Sigmoid colon (tissue), 7 donors: ENCODE measurements at places on chromosomes 11 and 22. TPM values are rescaled to one million over a fixed set of nuclear protein-coding genes. Genes with fewer than 3 reads are reported as not detected.
A peak's percentile ranks its signal among the peaks of the same experiment; 100 is the strongest.

GNAZ gene
- total RNA-seq, result 22.8 TPM

SPCS2 gene
- total RNA-seq, result 42.8 TPM

LRRC74B gene
- total RNA-seq, result not detected

SCGB1A1 gene
- not detected for total RNA-seq

CD3G gene
- 0.66 TPM for total RNA-seq

OR11H1 gene
- not detected for total RNA-seq

MYOD1 gene
- total RNA-seq, result not detected

KCTD14 gene
- 2.5 TPM for total RNA-seq

HIC2 gene
- total RNA-seq, result 2.1 TPM

TIMP3 gene
- total RNA-seq, result 280 TPM

SOX10 gene
- total RNA-seq, result 3.8 TPM

DNA sequence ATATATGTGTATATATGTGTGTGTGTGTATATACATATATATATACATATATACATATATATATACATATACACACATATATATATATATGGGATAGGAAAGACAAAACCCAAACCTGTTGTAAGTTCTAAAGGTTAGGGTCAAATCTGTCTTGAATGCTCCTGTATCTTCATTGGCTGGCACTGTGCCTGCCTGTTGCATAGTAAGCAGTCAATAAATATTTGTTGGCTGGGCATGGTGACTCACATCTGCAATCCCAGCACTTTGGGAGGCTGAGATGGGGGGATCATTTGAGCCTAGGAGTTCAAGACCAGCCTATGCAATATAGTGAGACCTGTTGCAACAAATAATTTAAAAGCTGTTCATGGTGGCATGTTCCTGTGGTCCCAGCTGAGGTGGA lies 205.4 kb downstream of the DBX1 start:
- H3K4me3 ChIP-seq, result no peak overlapping the region
- peaks cover 59% of the 10 kb centered on the region for H3K4me1 ChIP-seq
- no peak for DNase-seq
- H3K36me3 ChIP-seq, result peaks cover 22% of the 10 kb centered on the region

- no peak overlapping the region for H3K27ac ChIP-seq
- no peaks in the 10 kb centered on the region for H3K27me3 ChIP-seq
- H3K4me1 ChIP-seq, result no peaks in the 10 kb centered on the region
- H3K4me3 ChIP-seq, result no peak overlapping the region
- no peak for DNase-seq
Observed at GRCh38 chr11:121117788-121118187, 16.7 kb downstream of the TECTA start.

DNA sequence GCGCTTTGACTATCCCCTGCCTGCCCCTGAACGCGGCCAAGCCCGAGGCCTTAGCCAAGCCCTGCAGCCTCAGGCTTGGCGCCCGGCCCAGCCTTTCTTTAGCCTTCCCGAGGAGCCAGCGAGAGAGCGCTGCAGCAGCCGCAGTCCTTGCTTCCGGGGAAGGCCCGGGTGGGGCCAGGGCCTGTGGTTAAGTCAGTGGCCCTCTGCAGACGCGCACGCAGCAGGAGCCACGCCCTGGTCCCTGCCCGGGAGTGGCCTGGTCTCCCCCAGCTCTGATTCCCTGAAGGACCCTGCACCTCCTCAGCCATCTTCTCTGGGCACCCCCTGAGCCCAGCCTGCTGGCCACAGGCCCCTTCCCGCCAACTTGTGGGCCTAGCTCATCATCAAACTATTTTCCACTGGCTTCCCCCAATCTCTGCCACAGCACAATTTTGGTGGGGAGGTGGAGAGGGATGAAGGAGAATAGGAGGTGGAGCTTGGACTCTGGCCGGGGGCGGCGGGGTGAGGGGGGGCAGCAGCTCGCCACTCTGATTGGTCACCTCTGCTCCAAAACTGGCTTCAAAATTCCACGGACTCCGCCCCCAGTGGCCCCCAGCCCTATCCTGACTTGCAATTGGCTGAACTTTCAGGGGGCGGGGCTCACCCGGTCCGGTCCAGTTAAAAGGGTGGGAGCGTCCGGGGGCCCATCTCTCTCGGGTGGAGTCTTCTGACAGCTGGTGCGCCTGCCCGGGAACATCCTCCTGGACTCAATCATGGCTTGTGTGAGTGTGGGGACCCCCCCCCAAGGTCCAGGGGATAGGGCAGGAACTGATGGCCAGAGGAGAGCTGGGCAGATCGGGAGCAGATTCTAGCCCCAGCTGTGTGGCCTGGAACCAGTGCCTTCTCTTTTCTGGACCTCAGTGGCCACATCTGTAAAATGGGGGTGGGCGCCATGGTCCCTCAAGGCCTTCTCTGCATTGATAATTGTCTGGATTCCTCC lies at the start of gene LGALS1:
TSS of gene LGALS1 (plus strand) at position 686 of the 979 bp plus-strand sequence. CDS start at position 753, 67 bp downstream.
- peak; percentile 99 for DNase-seq
- peak within 1 kb of the TSS; percentile 67 for H3K4me3 ChIP-seq
- peak within 1 kb of the TSS; percentile 99 for H3K27ac ChIP-seq
- H3K36me3 ChIP-seq, result no peaks in the 10 kb centered on the region
- no peaks in the 10 kb centered on the region for H3K27me3 ChIP-seq

GRCh38 chr11:109818290-109818689 lies 274.9 kb upstream of the ZC3H12C start:
- DNase-seq, result no peak
- H3K4me3 ChIP-seq, result no peak overlapping the region
- H3K27ac ChIP-seq, result no peak overlapping the region
- no peaks in the 10 kb centered on the region for H3K4me1 ChIP-seq
- no peaks in the 10 kb centered on the region for H3K27me3 ChIP-seq

- H3K4me1 ChIP-seq, result peaks cover 18% of the 10 kb centered on the region
- H3K36me3 ChIP-seq, result no peaks in the 10 kb centered on the region
- no peak overlapping the region for H3K27ac ChIP-seq
Observed at GRCh38 chr11:35623621-35624168, 5.4 kb downstream of the FJX1 start.

- no peaks in the 10 kb centered on the region for H3K27me3 ChIP-seq
- H3K36me3 ChIP-seq, result no peaks in the 10 kb centered on the region
- no peak overlapping the region for H3K27ac ChIP-seq
Observed at GRCh38 chr11:67445515-67445914, 2.2 kb upstream of the CORO1B start.

GRCh38 chr11:15630896-15631295 lies 516.2 kb downstream of the INSC start:
- H3K4me3 ChIP-seq, result no peak overlapping the region
- H3K36me3 ChIP-seq, result no peaks in the 10 kb centered on the region
- no peaks in the 10 kb centered on the region for H3K4me1 ChIP-seq
- H3K27me3 ChIP-seq, result peaks cover 15% of the 10 kb centered on the region
- no peak overlapping the region for H3K27ac ChIP-seq

DNA sequence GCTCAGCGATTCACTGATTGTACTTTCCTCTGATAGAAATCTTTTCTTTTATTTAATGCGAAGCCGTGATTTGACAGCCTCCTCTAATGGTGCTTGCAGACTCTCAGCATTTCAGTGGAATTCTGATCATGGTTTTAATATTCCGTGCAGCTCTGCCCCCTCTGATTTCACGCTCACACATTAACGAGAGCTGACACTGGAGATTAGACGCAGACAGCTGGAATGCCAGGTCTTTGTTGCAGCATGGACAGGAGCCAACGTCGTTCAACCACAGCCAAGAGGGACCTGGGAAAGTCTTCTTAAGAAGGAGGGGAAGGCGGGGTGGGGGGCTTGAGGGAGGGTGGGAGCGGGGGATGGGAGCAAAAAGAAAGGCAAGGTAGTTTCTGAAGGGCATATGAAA lies 186.4 kb downstream of the BLID start:
- no peak for DNase-seq
- H3K27me3 ChIP-seq, result no peaks in the 10 kb centered on the region
- H3K4me3 ChIP-seq, result peak overlapping the region; percentile 38
- H3K27ac ChIP-seq, result peak overlapping the region; percentile 28

DNA sequence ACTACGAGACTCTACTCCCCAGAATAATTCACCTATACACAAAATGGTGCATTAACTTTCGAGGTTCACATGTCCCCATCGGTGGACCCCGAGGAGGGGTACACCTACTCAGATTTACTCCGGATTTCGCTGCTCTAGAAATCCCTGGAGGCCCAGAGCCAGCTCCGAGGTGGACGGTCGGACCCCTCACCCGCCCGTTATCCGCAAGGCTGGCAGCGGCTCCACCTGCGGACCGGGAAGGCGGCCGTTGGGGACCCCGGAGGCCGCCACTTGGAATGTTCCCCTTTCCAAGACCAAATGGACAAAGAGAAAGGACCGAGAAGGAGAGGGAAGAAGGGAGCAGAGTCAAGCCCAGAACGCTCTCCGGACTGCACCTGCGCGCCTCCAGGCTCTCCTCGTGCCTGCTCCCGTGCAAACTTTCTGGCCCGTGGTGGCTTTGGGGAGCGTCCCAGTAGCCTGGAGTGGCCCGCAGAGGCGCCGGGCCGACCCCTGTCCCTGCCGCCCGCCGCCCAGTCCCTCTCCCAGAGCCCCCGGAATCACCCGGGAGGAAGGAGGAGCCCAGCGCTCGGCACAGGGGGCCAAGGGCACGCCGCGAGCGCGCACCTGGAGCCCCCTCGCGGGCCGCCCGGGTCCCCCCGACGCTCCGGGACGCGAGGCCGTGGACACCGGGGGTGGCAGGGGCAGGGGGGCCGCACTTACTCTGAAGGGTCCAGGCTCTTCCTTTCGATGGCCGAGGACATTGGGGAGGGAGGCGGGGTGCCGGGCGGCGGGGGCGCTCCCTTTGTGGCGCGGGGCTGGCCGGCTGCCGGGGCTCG lies 23.0 kb downstream of the LMO2 start:
- peak overlapping the region; percentile 30 for H3K4me3 ChIP-seq
- peaks cover 22% of the 10 kb centered on the region for H3K4me1 ChIP-seq
- no peaks in the 10 kb centered on the region for H3K36me3 ChIP-seq

DNA sequence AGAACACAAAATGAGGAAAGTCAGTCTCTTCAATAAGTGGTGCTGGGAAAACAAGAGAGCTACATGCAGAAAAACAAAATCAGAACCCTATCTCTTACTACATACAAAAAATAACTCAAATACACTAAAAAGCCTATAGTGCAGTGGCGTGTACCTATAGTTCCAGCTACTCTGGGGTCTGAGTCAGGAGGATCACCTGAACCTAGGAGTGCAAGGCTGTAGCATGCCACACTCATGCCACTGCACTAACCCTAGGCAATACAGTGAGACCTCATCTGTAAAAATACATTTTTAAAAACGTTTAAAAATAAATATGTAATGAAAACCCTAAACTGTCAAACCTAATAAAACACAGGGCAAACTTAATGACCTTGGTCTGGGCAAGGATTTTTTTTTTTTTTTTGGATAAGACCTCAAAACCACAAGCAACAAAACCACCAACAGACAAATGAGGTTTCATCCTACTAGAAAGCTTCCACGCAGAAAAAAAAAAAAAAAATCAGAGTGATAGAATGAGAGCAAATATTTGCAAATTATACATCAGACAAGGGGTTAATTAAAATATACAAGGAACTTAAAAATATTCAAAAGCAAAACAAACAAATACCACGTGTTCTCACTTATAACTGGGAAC lies 35.2 kb downstream of the XKR3 start:
- H3K4me3 ChIP-seq, result no peak overlapping the region
- no peaks in the 10 kb centered on the region for H3K27me3 ChIP-seq
- no peak for DNase-seq
- H3K4me1 ChIP-seq, result no peaks in the 10 kb centered on the region
- no peak overlapping the region for H3K27ac ChIP-seq

- peak overlapping the region; percentile 77 for H3K4me3 ChIP-seq
- H3K36me3 ChIP-seq, result no peaks in the 10 kb centered on the region
- H3K27me3 ChIP-seq, result no peaks in the 10 kb centered on the region
- peak overlapping the region; percentile 94 for H3K27ac ChIP-seq
Observed at GRCh38 chr11:68840661-68841653, 759 bp downstream of the CPT1A start.

DNA sequence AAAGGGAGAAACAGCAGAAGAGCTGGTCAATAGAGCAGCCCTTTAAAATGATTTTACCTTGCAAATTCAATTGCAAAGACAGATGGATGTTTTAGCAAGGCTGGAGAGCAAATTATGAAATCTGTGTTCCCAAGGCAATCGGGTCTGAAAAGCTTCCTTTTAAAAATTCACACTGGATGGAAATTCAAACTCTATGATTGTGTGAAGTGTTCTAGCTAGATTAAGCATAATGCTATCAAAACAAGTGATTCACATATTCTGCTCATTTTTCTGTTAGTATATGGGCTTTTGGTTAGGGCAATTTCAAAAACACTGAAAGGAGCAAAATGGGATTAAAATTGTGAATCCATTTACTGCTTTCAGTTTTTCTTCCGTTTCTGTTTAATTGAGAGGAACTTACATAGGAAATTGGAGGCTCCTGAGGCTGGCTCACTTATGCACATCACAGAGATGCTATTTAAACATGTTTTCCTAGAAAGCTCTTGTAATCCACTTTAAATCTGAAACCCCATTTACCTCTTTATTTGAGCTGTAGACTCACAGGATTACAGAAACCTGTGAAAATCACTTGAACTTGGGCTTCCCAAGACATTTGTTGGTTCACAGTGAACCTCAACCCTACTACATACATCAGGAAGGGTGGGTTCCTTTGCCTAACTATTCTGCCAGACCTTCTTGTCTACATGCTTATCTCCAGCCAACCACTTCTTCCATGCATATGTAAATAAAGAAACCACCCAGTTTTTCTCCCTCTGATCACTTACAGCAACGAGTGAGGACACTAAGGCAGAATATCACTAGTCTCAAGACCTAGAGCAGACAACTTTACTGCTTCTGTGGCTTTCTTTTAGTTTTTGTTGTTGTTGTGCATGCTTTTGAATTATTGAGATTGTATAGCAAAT lies 201.9 kb upstream of the PITPNB start:
- H3K27me3 ChIP-seq, result no peaks in the 10 kb centered on the region
- peaks cover 12% of the 10 kb centered on the region for H3K4me1 ChIP-seq
- no peak overlapping the region for H3K27ac ChIP-seq
- DNase-seq, result no peak

- peak; percentile 57 for DNase-seq
- no peaks in the 10 kb centered on the region for H3K36me3 ChIP-seq
- H3K27ac ChIP-seq, result peak overlapping the region; percentile 27
Observed at GRCh38 chr22:26586556-26587325, 3.2 kb downstream of the TPST2 start.

DNA sequence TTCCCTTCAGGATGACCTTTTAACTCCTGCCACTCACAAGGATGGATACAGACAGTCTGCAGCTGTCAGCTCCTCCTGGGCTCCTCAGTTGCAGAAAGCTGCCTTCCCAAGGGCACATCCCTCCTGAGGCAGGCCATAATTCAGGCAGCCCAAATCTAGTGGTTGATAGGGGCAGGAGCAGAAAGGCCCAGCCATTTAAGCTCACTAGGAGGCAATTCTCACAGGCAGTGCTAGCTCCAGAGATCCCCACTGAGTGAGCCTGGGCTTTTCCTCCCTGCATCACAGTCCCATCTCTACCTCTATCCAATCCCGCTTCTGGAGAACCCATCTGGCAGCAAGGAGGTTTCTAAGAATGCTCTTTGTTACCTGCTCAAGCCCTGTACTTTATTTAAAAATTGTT lies 200.6 kb downstream of the ARHGAP42 start:
- H3K4me1 ChIP-seq, result no peaks in the 10 kb centered on the region
- H3K27me3 ChIP-seq, result no peaks in the 10 kb centered on the region
- no peak overlapping the region for H3K4me3 ChIP-seq
- H3K36me3 ChIP-seq, result no peaks in the 10 kb centered on the region
- H3K27ac ChIP-seq, result no peak overlapping the region

- H3K27ac ChIP-seq, result no peak overlapping the region
- no peak overlapping the region for H3K4me3 ChIP-seq
- no peaks in the 10 kb centered on the region for H3K36me3 ChIP-seq
- no peak for DNase-seq
Observed at GRCh38 chr11:97557399-97557798, 1167.6 kb downstream of the JRKL start.
